ENCODE measurements at places on chromosomes 12 and 14.

GRCh38 chr14:39055786-39056474 is 47.1 kb downstream of the SEC23A start:
- DNase-seq: no peak

DNA sequence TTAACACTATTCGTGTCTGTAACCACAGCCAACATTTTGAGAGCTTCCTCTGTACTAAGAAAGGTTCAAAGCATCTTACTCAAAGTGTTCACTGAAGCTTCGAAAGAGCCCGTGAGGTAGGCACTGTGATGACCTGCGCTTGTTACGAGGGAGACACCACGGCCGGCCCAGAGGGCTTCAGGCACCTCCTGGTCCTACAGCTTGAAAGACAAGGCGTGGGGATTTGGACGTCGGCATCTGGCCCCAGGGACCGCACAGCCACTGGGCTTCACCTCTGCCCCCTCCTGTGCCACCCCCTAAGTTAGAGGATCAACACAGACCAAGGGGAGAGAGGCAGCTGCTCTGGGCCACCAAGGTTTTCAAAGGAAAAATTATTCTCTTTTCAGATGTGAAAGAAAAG is 75.6 kb downstream of the RIMBP2 start:
- no peak for DNase-seq

DNA sequence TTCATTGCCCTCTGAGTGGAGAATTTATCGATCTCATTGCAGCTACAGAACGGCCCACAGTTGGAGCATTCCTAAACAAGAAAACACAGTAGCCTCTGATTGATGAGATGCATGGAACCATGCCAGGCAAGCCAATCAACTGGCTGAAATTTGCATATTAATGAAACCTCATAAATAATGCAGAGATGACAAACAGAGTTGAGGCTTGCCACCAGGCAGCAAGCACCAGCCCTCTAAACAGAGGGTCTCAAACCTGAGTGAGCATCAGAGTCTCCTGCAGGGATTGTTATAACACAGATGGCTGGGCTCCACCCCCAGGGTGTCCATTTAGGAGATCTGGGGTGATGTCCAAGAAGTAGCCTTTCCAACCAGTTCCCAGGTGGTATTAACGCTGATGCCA is 60.9 kb upstream of the CMKLR1 start:
- no peak for DNase-seq

GRCh38 chr12:10190558-10191388 is 11.9 kb downstream of the TMEM52B start:
- DNase-seq: peak; percentile 31

DNA sequence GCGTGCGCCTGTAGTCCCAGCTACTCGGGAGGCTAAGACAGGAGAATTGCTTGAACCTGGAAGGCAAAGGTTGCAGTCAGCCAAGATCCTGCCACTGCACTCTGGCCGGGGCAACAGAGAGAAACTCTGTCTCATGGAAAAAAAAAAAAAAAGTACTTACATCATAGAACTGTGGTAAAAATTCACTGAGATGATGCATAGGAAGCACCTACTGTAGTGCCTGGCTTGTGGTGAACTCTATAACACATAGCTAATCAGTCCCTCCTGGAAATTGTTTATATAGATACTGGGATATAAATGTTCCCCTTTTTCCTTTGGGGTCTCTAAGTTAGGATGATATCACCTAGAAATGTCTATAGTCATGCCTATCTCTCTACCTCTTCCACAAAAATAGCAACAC is 89.7 kb upstream of the CPM start:
- no peak for DNase-seq

DNA sequence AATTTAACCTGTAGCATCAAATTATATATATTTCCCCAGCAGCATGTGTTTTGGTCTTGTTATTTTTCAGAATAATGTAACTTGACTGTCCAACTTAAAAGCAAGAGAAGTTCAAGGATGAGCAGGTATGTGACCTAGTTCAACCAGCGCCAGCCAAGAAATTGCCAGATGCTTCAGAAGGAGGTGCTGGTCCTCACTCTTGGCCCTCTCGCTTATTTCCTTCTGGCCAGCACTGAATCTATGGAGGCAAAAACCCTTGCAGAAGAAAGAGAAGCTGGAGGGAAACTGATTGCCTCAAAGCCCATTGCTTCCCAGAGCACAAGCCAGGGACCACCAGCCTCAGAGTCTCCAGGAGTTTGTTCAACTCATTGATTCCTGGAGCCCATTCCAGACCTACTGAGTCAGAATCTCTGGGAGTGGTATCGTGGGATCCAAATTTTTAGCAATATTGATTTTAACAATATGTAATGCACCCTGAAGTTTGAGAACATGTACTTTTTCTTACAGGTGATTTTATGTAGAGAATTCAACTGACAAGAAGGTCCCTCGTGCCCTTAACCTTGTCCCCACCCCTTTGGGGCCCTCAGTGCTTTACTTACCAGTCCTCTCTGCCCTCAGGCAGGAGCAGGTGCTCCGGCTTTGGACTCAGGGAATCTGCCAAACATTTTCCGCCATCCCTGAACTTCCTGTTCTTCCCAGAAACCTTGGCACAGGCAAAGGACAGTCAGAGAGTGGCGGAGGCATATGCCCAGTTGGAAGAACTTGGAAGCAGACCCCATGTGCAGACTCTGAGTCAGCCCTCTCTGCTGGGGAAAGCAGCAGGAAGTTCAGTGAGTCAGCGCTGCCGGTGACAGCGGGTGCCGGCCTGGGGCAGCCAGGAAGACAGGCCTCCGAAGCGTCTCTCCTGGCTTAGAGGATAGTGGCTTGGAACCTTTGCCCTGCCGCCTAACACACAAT is 10.4 kb downstream of the BEST3 start:
- peak; percentile 82 for DNase-seq

DNA sequence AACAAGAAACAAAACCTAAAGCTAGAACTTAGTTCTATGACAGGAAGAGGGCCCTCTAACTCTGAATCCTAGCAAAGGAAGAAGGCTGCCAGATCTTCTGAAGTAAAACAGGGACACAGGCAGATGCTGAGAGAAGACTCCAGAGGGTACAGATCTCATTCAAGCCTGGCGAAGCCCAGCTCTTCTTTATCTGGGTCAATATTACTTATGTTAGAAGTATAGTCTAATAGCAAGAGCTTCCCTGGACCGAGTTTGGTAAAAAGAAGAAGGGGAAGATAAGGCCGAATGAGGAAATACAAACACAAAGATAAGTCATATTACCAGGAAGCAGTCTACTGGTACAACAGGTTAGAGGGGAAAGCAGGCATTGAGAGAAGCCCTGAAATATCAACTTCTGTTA is 79.9 kb upstream of the CCDC91 start:
- DNase-seq: peak; percentile 77

DNA sequence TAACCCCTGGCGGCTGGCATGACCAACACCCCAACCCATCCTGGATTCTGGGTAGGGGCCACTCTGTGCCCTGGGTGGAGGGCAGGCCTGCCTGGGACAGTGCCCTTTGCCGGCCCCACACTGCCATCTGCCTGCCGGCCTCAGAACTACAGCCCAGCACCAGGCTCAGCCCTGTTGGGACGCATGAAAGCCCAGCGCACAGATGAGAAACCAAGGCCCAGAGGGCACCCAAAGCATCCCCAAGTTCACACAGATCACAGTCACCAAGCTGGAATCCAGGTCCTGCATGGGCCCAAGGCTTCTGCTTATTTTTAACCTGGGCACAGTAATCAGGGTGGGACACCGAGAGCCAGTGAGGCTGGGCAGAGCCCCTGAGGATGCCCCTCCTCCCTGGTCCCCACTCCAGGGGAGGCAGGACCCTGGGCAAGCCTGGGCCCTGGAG is 26.2 kb downstream of the RFLNA start:
- peak; percentile 40 for DNase-seq

DNA sequence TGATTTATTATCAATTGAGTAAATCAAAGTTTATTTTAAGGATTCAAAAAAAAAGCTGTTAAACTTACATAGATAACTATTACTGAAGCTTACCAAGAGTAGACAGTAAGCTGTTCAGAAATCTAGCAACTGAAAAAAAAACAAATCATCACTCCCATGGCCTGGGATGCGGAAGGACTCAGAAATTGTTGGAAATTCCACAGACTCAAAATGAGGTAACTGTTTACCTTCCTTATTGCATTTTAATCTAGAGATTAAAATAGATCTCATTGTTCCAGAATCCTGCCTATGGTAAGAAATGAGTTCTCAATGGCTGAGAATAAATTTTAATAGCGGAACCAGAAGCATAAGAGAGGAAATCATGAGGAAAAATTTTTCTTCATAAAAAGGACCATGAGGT is 87.2 kb downstream of the PPM1H start:
- no peak for DNase-seq

- no peak for DNase-seq
These were observed 45.7 kb upstream of the ATP2A2 start for GRCh38 chr12:110235383-110235782.

DNA sequence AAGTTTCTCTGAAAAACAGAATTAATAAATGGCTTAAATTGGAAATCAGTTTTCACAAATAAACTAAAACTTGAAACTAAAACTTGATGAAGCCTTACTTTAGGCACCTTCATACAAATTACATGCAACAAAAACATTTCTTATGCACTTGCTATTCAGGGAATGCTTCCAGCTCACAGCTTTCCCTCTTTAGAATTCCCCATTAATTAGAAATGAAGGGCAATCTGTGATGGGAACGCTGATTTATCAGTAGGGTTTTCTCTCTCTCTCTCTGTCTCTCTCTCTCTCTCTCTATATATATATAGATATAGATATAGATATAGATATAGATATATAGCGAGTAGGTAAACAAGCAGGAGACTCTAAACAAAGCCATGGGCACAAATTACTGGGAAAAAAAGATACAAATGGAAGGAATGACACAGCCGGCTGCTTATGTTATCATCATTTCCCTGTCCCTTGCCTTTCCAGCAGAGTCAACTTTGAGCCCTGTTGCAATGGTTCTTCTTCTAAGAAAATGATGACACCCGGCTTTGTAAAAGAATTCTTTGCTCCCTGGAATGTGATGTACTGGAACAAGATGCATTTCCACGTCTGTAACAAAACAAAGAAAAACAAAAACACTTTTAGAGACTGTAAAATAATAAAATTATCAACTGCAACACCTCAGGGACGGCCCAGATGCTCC is 1121.6 kb upstream of the TMEM132C start:
- no peak for DNase-seq

DNA sequence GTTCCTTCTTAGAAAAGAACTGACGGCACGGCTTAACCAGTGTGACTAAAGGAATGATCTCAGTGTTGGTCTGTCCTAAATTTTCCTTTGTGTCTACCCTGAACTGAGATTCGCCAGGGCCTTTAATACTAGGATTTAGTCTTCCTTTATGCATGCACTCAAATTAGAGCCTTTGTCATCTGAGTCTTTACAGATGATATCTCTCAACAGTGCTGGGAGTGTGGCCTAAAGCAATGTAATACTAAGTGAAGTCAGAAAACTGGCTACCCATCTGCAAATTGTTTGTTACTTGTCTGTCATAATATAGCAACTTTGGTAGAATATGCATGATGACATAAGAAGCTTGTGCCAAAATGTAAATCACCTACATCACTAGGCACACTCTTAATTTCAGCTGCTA is 95.4 kb downstream of the PTPRO start:
- no peak for DNase-seq

GRCh38 chr12:57844709-57845477 is 1.6 kb downstream of the CTDSP2 start:
- peak; percentile 53 for DNase-seq

DNA sequence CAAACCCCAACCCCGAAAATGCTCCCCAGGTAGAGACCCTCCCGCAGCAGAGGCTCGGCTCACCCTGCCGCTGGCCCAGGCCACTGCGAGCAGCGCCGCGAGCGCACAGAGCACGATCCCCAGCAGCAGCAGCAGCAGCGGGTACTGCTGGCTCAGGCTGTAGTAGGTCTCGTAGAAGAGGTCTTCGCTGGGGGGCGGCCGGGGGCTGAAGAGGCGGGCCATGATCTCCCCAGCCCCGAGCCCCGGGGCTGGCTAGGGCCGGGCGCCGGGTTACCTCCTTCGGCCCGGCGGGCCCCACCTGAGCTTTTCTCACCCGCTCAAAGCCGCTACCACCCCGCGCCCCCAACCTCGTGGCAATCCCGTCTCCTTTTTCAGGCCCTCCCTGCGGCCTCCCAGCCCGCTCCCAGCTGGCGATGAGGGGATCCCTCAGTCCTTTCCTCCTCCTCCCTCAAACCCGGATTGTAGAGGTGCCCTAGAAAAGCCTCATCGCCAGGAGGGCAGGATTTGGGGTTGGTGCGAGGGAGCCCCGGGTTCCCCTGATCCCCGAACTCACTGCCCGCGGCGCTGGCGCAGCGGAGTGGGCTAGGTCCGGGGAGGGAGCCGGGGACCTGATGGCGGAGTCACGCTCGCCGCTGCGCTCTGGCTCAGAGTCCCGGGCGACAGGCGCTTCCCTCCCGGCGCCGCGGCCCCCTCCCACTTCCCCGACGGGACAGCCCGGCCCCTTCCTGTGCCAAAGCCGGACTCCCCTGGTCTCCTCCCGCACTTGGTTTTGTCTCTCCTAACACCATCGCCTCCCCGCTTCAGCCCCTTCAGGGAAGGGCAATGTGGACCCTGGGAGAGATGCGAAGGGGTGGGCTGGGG is at the start of gene ADCY4:
TSS of gene ADCY4 (minus strand) at position 641 of the 861 bp plus-strand sequence. CDS start at position 222, 419 bp downstream.
- DNase-seq: no peak

GRCh38 chr12:64318605-64319004 is 72.0 kb downstream of the C12orf56 start:
- no peak for DNase-seq

GRCh38 chr12:95574799-95575452 is 23.6 kb upstream of the USP44 start:
- no peak for DNase-seq

DNA sequence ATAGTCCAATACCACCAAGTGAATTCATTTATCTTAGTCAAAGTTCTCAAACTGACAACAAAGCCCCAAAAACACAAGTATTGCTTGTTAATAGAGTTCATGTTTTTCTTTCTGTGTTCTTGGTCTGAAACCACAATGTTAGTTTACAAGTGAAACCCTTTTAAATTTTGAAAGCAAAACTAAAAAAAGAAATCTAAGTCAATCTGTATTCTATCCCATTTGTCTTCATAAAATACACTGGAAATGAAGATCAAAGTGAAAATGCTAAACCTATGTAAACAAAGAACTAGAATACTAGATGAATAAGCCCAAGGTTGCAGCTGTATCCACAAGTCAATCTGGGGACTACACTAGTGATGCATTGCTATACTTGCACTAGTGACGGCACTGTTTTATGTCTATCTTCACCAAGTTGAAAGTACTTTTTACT is 10.4 kb downstream of the MAP4K5 start:
- no peak for DNase-seq

DNA sequence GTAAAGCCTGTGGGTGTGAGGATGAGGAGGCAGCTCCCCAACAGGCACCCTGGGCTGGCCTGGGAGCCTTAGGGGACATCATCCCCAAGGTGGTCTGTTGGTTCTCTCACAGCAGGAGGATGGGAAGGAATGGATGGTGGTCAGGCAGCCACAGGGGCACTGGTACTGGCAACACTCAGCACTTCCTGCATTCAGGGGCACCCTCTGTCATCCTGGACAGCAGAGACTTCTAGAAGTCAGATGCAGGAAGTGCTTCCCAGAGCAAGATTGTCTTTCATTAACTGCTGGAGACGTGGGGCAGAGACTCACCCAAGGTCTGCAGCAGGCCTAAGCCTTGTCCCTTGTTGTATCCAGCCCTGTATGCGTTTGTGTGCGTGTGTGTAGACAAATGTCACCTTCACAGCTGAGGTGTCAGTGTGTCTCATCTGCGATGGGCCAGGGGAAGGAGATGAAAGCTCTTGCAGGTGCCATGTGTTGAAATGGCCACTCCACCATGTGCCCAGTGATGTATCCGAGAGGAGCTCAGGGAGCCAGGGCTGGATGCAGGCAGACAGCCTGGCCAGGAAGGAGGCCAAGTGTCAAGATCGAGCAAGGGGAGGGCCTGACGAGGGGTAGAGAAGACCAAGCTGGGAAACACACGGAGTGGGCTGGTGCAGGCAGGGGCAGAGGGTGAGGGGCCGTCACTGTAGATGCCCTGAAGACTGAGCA is 85.1 kb downstream of the PITPNM2 start:
- DNase-seq: no peak
